ENCODE measurements at places on chromosomes 1 and 21.

- no peak for DNase-seq
Observed at GRCh38 chr1:212482006-212482636, 49.4 kb downstream of the NENF start.

GRCh38 chr1:199808110-199808870, 219.2 kb upstream of the NR5A2 start:
- no peak for DNase-seq

DNA sequence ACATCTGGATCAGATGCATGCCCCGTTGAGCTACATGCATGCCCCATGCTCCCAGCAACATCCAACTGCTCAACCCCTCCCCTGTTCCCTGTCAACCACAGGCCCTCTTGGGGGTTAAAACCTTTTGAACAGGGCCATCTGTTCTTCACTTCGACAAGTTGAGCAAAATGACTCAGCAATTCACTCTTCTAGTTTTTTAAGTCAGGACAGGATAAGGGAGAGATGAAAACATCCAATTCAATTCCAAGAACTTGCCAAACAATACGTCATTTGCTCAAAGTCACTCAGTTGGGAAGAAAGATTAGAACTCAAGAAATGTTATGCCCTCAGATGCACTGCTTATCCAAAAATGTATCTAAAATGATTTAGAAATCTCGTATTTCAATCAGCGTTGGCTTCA, 46.1 kb upstream of the MTF2 start:
- DNase-seq, result no peak

DNA sequence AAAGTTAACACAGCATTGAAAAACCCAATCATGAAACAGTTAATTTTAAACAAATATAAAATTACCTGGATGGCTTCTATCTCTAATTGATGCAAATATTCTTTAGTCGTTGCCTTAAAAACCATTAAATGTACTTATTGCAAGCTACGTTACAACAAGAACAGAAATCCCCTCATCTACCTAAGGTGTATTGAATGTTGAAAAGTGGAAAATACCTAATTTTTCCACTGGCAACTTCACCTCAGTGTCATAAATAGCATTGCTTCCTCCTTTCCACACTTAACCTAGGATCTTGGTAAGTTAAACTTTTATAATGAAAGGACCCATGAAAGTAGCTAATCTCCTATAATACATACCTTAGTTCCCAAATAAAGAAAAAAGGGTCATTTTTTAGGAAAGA, 5.4 kb downstream of the GADD45A start:
- no peak for DNase-seq

DNA sequence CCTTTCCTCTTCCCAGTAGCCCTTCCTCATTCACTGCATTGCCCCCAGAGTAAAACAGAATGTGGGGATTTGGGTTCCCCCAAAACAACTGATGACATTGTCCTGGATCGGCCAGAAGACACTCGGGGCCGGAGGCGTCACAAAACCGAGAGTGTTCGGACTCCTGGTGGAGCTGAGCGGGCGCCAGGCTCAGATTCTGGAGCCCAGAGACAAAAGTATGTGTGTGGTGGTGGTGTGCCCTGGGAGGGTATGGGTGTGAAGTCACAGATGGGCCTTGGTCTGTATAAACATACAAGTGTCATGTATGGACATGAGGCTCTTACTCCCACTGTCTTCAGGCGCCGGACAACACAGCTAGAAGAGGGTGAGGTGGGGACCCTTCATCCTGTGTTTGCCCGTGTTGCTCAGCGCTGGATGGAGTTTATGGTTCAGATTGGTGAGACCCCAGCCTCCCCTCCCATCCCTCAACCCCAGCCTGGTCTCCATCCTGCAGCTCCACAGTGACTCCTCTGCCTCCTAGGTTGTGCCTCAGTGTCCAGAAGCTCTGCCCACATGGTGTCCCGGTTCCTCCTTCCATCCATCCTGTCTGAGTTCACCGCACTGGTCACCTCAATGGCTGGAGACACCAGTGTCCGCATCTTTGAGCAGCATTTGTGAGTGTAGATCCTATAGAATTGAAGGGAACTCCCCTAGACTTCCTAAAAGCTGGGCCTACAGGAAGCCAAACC, 12.4 kb downstream of the HYI start:
- no peak for DNase-seq

DNA sequence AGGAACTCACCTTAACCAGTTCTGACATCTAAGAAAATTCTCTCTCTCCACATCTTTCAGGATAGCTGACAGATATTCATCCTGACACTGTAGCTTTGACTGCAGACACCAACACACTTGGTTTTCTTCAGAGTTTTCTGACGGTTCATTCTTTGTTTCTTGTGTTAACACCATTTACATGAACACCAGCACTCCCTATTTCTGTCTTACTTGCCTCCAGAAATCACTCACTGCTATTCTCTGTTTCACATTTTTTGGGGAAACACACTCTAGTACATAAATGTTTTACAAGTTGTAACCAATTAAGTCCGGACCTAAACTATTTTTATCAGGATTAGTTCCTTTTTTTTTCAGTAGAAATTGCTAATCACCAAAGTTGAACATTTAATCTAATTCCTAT, 15.4 kb downstream of the FLVCR1 start:
- DNase-seq, result no peak
